ENCODE measurements at places on chromosomes 2 and 18.

DNA sequence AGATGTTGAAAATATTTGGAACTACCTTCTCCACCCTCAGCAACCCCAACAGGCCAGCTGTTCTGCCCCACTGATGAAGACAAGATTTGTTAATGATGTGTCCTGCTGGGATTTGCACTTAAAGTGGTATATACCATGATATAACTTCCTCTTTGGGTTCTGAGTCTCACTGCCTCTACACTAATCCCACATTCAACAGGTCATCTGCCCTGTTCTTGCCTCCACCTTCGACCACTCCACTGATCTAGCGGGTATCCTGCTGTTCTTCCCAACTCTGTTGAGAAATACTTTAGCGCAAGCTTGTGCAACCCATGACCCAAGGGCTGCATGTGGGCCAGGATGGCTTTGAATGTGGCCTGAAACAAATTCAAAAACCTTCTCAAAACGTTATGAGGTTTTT is 72.7 kb downstream of the LRP1B start:
- DNase-seq = no peak

DNA sequence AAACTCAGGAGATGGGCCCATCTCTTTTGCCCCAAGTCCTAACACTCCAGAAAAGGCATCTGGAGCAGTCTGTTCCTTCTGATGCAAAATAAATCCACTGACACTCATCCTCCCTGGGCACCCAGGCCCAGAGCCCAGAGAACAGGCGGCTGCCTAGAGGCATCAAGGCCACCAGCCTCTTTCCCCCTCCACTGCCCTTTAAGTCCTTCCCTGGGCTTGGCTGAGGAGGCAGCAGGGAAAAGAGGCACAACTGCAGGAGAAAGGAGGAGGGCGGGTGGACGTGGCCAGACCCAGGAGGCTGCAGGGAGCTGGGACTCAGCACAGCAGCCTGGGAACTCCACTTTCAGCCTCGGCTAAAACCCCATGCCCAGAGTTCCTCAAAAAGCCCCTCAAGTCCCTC is 99.7 kb upstream of the ID2 start:
- no peak for DNase-seq

DNA sequence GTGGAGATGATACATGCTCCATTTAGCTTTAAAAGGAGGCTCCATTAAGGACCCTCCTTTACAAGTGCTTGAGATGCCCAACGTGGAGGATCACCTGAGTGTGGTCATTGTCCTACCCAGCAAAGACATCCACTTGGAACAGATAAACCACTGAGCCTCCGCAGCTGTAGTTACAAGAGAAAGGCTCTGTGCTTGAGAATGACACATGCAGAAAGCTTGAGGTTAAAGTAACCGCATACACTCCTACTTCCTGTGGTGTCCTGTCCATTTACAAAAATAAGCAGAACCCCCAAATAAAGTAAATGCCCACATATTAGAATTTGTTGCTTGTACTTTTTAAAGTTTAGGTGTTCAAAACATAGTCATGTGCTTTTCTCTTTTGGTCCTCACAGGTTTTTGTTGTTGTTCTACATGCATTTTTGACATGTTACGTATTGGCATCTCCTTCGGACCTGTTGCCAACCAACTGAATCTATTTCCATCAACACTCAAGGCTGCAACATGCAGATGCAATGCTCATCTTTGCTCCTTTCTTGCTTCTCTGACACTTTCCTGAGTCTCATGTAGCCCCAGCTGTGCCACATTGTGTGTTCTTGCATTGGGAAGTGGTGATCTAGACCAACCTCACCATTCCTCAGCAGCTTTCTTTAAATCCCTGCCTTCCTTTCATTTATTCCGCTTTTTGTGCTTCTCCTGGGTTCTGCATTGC is 56.0 kb downstream of the SERPINB7 start:
- no peak for DNase-seq

DNA sequence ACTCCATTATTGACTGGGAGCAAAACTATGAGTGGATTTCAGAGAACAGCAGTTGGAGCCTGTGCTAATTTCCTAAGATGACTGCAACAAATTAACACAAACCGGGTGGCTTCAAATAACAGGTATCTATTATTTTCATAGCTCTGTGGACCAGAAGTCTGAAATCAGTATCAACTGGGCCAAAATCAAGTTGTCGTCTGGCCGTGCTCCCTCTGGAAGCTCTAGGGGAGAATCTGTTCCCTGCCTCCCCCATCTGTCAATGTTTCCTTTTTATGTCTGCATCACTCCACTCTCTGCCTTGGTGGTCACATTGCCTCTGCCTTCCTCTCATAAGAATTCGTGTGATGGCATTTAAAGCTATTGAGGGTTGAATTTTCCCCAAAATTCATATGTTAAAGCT is 269.8 kb downstream of the TMX3 start:
- DNase-seq = no peak

DNA sequence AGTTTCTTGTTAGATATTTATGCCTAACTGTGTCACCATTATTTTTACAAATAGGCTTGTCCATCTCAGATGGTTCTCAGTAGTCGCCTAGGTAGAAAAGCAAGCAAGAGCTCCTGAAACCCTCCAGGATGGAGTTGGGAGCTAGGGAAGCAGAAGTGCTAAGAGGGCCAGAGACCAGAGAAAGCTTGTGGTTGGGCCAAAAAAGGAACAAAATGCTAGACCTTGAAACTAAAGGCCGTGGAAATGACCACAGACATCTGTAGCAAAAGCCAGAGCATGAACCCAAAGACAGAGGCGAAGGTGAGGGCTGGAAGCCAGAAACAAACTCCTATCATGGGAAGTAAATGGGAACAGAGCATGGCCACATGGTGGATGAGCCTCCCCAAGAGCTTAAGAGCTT is 29.9 kb upstream of the RMDN2 start:
- no peak for DNase-seq

DNA sequence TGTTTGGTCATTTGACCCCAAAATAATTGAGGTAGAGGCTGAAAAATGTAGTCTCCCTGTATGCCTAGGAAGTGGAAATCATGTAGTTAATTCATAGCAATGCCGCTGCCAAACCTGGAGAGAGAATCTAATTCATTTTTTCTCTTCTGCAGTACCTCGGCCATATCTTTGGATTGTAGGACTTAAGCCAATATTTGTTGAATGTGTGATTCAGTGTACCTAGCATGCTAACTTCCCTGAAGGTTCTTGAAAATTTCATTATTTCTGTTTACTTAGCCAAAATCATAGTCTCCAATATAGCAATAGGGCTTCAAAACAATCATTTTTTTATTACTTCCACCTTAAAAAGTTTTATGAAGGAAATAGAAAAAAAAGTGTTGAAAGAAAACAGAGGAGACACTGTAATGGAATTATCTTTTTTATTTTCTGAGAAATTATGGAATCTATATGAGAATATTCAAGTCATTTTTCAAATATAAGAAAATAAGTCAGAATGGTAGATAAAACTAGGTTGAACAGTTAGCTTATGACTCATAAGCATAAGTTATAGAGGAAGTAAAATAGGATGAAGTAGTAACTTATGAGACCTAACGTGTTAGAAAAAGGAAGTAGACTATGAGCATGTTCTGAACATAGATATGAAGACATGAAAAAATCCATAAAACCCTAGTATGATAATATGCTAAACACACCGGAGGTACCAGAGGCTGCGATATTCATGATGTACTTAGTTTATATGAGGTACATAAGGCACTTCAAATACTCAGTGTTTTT is 35.2 kb upstream of the CDH19 start:
- DNase-seq = no peak

DNA sequence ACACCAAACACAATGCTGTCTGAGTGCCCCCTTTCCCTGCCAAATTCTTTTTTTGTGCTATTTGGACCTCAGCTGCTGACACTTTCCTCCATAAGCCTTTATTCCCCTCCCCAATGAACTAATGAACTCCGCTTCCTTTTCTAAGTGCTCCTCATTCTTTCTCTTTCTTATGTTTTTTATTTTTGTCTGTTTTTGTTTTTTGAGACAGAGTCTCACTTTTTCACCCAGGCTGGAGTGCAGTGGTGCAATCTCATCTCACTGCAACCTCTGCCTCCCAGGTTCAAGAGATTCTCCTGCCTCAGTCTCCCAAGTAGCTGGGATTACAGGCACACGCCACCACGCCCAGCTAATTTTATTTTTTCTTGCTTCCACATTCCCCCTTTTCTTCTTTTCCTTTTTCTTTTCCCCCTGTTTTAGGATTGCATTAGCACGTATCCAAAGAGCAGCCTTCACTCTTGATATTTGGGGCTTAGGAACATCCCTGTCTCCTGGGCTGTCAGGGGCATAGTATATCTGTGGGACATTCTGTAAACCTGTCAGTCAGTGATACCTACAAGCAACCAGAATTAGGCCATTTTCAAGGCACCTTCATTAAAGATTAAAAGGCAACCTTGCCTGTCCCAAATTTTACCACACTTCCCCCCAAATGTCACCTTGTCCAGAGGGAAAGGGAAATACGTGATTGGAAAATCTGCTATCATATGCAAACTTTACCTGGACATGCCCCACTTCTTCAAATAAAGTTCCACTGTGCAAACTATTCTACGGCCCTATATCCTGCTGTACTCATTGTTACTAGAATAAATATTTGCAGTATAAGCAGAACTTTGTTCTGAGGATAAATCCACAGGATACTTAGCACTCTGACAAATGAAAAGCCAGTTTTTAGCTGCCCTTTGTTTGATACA is 65.1 kb upstream of the ACSL3 start:
- DNase-seq = no peak

GRCh38 chr2:3664925-3665324 is 6.9 kb downstream of the ALLC start:
- no peak for DNase-seq

GRCh38 chr2:203772456-203773165 is 66.2 kb downstream of the CD28 start:
- no peak for DNase-seq

DNA sequence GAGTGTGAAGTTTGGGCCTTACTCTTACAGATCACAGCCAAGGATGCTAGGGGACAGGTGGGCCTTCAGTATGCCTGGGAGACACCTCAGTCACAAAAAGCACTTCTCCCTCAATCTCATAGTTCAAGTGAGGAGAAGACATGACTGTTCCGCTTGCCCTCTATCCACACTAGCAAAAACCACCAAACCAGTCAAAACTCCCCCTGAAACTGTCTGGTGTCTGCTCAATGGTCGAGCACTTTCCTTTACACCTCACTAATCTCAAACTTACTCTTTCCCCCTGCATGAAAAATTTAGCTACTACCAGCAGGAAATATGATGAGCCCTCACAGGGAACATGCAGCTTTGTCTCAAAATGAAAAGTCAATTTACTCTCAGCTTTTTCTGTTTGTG is 232.2 kb downstream of the TRIB2 start:
- no peak for DNase-seq

Data from coronary artery (tissue), 2 donors.